WTC11 (cell line): ENCODE measurements at places on chromosomes 13 and 19. TPM values are rescaled to one million over a fixed set of nuclear protein-coding genes. Genes with fewer than 3 reads are reported as not detected.
A peak's percentile ranks its signal among the peaks of the same experiment; 100 is the strongest.

The ATXN8OS gene
- total RNA-seq: not detected in 3 replicates

The GRIN3B gene
- total RNA-seq: 1.9 to 2.5 TPM (median 2.4 TPM) in 3 replicates

The ZNF154 gene
- 20.0 to 22.0 TPM (median 21.4 TPM) in 3 replicates for total RNA-seq

The PEAK3 gene
- not detected in 3 replicates for total RNA-seq

The PODNL1 gene
- total RNA-seq: 1.1 to 1.4 TPM (median 1.4 TPM) in 3 replicates

- no peak for DNase-seq
Measured at GRCh38 chr13:26716984-26717383, 43.6 kb downstream of the GPR12 start.

GRCh38 chr19:46772170-46773017 is 16.0 kb downstream of the SLC1A5 start:
- DNase-seq: no peak

GRCh38 chr19:51338563-51339312 is 3.2 kb downstream of the VSIG10L start:
- peak; percentile 91 for DNase-seq

GRCh38 chr13:20331949-20332348 is 99.8 kb upstream of the GJB6 start:
- no peak for DNase-seq

DNA sequence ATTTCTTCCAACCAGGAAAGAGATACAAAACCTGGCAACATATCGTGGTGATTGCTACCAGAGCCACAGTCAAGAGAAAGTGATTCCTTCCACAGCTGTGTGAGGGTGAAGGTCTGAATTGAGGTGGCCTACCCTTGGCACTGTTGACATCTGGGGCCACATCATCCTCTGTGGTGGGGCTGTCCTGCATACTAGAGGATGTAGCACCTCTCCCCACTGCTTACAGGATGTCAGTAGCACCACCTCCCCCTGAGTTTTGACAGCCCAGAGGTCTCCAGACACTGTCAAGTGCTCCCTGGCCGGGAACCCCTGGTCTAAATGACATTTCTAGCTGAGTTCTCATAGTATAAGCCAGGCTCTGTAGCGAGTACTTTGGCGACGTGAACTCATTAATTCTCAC is 15.5 kb downstream of the PTGER1 start:
- no peak for DNase-seq

GRCh38 chr13:40770609-40770933 is 419 bp downstream of the MRPS31 start:
- DNase-seq: no peak

DNA sequence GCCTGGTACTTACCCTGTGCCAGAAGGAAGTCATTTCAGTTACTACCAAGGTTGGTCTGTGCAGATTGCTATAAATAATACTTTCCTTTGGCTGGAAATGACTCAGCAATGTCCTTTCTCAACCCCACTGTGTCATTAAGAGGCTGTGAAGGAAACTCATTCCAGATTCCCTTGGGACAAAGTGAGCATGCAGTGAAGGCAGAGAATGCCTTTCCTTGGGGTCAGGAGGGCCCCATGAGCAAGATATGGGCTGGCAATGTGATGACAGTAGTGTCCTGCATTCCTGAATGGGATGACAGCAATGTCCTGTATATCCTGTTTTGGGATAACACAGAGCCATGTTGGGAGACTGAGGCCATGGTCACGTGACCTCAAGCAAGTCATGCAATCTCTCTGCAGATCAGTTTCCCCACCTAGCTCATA is 213.1 kb upstream of the TMTC4 start:
- DNase-seq: no peak

GRCh38 chr13:79995334-79995733 is 345.6 kb downstream of the SPRY2 start:
- no peak for DNase-seq

- no peak for DNase-seq
Measured at GRCh38 chr19:10615429-10616023, 9.8 kb upstream of the SLC44A2 start.

DNA sequence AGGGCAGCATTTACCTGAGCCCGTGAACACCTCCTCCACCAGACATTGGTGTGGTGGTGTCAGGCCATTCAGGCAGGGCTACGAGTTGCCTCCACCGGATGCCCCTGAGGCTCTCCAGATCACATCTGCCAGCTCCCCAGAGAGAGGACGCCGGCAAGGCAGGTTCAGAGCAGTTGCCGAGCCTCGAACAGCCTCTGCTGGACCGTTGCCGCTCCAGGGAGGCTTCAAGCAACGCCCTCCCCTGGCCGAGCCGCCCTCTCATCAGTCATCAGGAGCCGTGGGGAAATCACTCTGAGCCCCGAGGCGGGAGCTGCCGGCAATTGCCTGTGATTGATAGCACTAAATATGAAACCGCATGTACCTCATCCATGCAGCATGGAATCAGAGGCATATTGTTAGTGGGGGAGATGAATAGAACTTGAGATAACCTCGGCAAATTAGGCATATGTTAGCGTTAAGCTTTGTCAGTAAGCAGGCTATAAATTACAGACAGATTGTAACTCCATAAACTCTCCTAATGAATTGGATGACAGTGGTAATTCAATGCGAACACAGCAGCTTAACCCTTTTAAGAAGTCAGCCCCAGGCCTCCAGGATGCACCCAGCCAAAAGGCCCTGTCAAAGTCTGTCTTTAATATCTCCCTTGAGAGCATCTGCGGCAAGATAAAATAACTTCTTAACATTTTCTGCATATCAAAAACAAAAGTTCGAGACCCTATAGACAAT is 29.8 kb upstream of the SPACA7 start:
- peak; percentile 58 for DNase-seq

DNA sequence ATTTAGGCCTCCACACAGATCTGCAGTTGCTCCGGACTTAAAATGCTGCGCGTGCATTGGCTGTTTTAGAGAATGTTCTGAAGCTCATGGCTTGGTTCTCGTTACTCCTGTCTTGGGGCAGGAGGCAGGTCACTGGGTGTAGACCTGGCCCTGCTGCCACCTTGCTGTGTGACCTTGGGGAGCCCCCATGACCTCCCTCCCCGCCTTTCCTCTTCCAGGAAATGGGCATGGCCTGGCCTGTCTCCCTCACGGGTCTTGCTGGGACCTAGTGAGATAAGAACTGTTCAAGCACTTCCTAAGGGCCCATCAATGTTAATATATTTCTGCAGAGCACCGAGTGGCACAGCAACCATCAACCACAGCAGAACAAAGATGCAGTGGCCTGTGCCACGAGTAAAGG is 49.4 kb downstream of the KLF2 start:
- no peak for DNase-seq

GRCh38 chr13:30145709-30146367 is 161.5 kb downstream of the KATNAL1 start:
- DNase-seq: no peak

- DNase-seq: no peak
Measured at GRCh38 chr13:34430294-34430693, 511.8 kb upstream of the NBEA start.

DNA sequence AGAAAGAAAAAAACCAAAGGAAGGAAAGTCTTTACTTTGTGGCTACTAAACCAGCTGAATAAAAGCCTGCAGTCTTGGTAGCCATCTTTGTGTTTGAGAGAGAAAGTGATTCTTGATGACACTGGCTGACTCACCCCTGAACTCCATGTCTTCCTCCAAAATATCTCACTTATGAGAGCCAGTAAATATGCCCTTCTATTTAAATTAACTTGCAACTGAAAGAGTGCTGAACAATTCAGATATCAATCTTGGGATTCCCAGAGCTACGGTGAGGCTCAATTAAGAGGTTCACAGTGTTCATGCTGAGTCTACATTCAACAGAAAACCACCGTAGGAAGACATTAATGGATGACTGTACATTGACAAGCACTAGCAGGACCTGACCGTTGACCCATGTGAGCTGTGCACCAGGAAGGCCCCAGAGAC is 57.9 kb downstream of the KCTD12 start:
- no peak for DNase-seq
